ENCODE measurements at places on chromosomes 3 and 15.
A peak's percentile ranks its signal among the peaks of the same experiment; 100 is the strongest.

DNA sequence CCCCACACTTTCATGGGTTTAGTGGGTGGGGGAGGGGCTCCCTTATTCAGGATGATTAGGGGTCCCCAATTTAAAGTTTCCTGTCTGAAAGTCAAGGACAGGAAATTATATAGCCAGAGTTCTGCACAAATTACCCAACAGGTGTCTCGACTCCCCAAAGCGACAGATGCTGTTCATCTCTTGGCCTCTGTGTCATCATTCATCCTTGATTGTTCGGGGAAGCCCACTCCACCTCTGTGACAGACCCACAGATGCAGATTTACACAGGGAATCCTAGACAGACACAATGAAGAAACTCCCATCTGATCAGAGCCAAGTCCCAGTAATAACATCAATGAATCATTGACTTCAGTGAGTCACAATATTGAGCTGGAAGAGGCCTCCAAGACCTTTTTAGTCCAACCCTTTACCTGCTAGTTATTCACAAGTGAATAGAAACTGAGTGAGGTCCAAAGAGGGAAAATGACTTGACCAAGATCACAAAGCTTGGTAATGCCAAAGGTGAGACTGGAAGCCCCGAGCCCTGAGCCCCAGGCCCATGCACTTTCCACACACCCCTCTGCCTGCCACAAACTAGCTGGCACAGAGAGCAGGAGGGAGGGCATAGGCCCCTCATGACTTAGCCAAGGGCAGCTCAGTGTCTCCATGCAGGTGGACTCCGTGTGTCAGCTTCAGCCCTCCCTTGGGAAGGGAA is 7.9 kb upstream of the SRP14 start:
- DNase-seq: no peak

DNA sequence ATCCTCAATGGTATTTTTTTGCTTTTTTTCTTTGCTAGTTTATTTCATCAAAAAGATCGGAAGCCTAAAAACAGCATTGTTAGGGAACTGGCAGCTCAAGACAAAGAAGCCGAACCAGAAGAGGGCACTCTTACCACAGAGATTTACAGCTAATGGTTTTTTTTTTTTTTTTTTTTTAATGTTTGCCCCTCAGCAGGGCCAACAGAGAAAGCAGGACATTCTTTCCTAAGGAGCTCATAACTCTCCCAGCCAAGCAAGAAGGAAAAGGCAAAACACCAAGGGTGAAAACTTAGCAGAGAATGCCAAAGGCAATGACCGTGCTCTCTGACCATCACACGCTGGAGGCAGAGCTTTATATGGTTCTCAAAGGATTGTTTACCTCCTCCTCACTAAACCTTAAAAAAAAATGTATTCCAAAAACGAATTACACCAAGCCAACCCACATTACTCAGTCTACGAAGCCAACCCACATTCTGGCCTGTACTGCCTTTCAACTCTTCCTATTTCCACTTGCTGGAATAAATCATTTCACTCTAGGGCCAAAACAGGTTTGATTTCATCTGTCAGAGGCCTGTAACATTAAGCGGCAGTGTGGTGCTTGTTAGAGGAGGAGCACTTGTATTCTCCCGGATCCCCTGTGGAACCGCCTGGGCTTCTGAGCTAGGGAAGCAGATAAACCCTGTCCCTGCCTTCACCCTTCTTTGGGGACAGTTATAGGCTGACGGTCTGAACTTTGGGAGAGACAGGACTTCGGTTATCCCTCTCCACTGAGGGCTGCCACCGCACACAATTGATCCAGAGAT is 35.6 kb upstream of the GYG1 start:
- DNase-seq: peak; percentile 70

GRCh38 chr3:38614091-38614490 is 35.4 kb downstream of the SCN5A start:
- no peak for DNase-seq

DNA sequence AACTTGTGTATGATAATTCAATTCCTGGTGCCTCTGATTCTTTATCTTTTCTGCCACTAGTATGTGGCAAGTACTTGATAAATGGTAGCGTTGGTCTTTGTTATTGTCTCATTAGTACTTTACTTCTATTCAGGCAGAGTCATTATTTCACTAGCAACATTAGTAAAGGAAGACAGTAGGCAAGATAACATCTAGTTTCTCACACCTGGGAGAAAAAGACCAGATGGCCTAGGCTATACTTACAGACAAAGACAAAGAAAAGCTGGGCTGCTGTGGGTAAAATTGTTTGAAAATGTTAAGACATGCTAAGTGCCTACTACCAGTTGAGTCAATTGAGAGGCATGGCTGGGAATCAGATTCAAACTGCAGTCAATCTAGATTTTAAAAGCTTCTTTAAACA is 198.7 kb upstream of the CMC1 start:
- no peak for DNase-seq
